ENCODE measurements at places on chromosomes 2 and 18.

DNA sequence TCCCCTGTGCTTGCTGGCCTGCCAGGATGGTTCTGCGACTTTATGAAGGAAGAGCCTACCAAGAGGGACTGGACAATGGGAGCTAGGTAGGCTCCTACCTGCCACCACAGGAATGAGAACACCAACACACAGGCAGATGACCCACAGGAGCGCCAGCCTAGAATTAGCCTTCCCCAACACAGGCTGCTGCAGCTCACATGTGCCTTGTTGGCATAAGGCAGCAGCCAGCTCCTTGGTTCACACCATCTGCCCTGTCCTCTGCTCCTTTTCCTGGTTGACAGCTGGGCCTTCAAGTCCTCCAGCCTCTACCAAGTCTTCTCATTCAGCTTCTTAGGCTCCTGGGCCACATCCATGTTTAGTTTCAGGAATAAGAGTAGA, 705.4 kb upstream of the RAB6C start:
- no peak overlapping the region for H3K4me3 ChIP-seq
- no peak overlapping the region for H3K27ac ChIP-seq
- no peak for DNase-seq
- H3K4me1 ChIP-seq = no peaks in the 10 kb centered on the region

GRCh38 chr2:219452361-219453317, 18.0 kb downstream of the SPEG start:
- peaks cover 18% of the 10 kb centered on the region for H3K4me1 ChIP-seq
- H3K27me3 ChIP-seq = no peaks in the 10 kb centered on the region
- DNase-seq = no peak
- no peak overlapping the region for H3K27ac ChIP-seq

GRCh38 chr18:57425096-57425495, 10.1 kb upstream of the ONECUT2 start:
- H3K27me3 ChIP-seq = peaks cover 8% of the 10 kb centered on the region
- no peak overlapping the region for H3K27ac ChIP-seq
- no peak for DNase-seq

DNA sequence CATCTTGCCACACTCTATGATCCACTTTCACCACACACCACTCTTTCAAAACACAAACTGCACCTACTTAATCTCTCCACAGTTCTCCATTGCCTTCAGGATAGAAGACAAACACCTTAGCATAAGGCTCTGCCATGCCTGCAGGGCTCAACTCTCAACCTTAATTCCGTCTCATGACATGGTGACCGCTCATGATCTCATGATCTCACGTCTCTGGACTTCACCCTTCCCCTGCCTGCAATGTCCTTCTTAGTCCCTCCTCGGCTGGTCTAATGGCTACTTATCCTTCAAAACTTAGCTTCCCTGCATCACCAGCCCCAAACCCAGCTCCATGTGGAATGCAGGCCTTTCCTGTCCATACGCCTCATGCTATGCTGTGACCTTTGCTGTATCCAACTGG, 85.3 kb downstream of the ACVR1 start:
- H3K4me1 ChIP-seq = peaks cover 29% of the 10 kb centered on the region
- no peaks in the 10 kb centered on the region for H3K36me3 ChIP-seq

- no peak overlapping the region for H3K27ac ChIP-seq
- H3K27me3 ChIP-seq = no peaks in the 10 kb centered on the region
- no peak for DNase-seq
- H3K4me3 ChIP-seq = no peak overlapping the region
- no peaks in the 10 kb centered on the region for H3K4me1 ChIP-seq
Measured at GRCh38 chr2:1800306-1800705, 56.0 kb upstream of the PXDN start.

DNA sequence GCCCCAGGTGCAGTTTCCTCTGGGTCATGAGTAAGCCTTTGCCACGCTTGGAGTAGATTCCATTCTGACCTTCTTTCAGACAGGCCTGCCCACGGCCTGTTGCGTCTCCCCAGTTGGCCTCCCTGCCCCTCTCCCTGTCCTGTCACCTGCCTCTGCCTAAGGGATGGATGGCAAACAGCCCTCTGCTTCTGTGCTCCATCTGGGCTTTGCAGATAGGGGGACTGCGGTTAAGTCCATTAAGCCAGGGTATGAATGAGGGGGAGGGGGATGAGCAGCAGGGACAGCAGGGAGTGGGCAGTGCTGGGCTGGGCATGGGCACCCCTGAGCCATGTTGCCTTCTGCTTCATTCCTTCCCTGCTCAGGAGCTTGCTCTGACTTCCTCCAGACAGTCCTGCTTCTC, 37.6 kb upstream of the B3GNT7 start:
- DNase-seq = no peak
- no peaks in the 10 kb centered on the region for H3K36me3 ChIP-seq
- peaks cover 10% of the 10 kb centered on the region for H3K4me1 ChIP-seq
- H3K4me3 ChIP-seq = no peak overlapping the region
- no peak overlapping the region for H3K27ac ChIP-seq

- H3K4me3 ChIP-seq = no peak overlapping the region
- DNase-seq = no peak
- no peak overlapping the region for H3K27ac ChIP-seq
- no peaks in the 10 kb centered on the region for H3K4me1 ChIP-seq
- H3K36me3 ChIP-seq = no peaks in the 10 kb centered on the region
Measured at GRCh38 chr2:147223119-147223518, 621.7 kb upstream of the ACVR2A start.

DNA sequence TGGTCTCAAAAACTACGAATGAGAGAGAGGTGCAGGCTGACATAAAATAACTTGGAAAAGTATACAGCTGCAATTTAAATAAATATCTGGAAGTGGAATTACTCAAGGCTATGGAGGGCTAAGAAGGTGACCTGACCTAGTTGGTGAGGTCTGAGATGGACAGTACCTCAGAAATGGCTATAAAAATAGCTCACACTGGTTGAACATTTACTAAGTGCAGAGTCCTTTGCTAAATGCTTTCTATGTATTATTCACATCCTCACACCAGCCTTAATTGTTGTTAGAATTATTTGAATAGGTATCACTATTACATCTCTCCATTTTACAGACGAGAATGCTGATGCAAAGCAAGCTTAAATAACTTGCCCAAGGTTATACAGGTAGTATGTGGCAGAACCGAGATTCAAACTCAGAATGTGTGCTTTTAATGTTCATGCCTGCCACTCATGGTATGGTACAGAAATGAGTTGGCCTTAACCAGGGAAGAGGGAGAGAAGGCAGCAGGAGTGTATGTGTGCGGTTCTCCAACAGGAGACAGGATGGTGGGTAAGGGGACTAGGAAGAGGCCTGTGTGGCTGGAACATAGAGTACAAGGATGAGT, 37.4 kb downstream of the MRPL44 start:
- H3K4me1 ChIP-seq = peaks cover 4% of the 10 kb centered on the region
- DNase-seq = no peak
- H3K27ac ChIP-seq = no peak overlapping the region
- no peak overlapping the region for H3K4me3 ChIP-seq
- H3K27me3 ChIP-seq = no peaks in the 10 kb centered on the region
- no peaks in the 10 kb centered on the region for H3K36me3 ChIP-seq

- H3K4me3 ChIP-seq = no peak overlapping the region
- no peaks in the 10 kb centered on the region for H3K4me1 ChIP-seq
- no peaks in the 10 kb centered on the region for H3K36me3 ChIP-seq
- DNase-seq = peak; percentile 51
- no peaks in the 10 kb centered on the region for H3K27me3 ChIP-seq
- no peak overlapping the region for H3K27ac ChIP-seq
Measured at GRCh38 chr18:80009661-80010550, 21.5 kb upstream of the TXNL4A start.

DNA sequence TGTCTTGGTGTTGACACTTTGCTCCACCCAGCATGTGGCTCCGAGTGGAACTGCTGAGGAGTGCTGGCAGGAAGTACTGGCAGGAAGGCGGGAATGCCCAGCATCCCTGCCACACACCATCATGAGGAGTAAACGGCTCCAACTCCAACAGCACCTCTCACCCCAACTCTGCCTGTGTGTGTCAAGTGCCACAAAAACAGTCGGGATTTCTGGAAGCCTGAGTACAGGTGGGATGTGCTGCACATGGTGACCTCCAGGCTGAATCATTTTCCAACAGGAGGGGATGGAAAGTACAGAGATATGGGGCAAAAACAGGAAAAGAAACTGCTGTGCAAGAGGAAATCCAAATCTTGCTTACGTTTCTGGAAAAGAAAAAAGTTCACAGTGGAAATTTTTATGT, 53.6 kb downstream of the PARD6G start:
- no peaks in the 10 kb centered on the region for H3K4me1 ChIP-seq
- no peaks in the 10 kb centered on the region for H3K27me3 ChIP-seq
- no peak overlapping the region for H3K27ac ChIP-seq
- DNase-seq = no peak

DNA sequence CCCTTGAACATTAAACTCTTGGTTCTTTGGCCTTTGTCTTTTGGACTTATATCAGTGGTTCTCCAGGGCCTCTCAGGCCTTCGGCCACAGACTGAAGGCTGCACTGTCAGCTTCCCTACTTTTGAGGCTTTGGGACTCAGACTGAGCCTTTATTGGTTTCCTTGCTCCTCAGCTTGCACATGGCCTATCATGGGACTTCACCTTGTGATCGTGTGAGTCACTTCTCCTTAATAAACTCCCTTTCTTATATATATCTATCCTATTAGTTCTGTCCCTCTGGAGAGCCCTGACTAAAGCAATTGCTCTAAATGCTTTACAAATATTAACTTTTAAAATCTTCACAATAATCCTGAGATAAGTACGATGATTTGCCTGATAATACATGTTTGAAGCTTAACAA, 353.6 kb upstream of the TRIB2 start:
- no peak overlapping the region for H3K4me3 ChIP-seq
- H3K27ac ChIP-seq = no peak overlapping the region
- no peaks in the 10 kb centered on the region for H3K27me3 ChIP-seq
- DNase-seq = no peak
- H3K36me3 ChIP-seq = no peaks in the 10 kb centered on the region
- no peaks in the 10 kb centered on the region for H3K4me1 ChIP-seq

GRCh38 chr18:41410006-41410405, 545.0 kb upstream of the PIK3C3 start:
- DNase-seq = no peak
- no peaks in the 10 kb centered on the region for H3K4me1 ChIP-seq
- no peak overlapping the region for H3K4me3 ChIP-seq
- H3K27me3 ChIP-seq = no peaks in the 10 kb centered on the region
- no peak overlapping the region for H3K27ac ChIP-seq

GRCh38 chr2:165376571-165376975, 92.9 kb upstream of the CSRNP3 start:
- H3K4me1 ChIP-seq = peaks cover 4% of the 10 kb centered on the region
- no peak for DNase-seq
- H3K4me3 ChIP-seq = no peak overlapping the region
- no peaks in the 10 kb centered on the region for H3K36me3 ChIP-seq
- H3K27ac ChIP-seq = no peak overlapping the region

DNA sequence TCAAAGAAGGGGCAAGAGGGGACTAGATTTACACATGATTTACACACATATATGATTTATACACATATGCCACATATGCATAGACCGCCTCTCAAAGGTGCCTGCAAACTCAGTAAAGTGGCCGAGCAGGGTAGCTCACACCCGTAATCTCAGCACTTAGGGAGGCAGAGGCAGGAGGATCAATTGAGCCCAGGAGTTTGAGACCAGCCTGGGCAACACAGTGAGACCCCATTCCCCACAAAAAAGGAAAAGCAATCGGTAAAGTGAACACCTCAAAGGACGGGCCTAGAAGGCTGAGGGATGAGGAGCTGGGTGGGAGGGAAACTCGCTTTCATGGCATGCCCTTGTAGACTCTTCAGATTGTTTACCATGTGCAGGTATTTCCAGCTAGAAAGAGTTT, 5.1 kb downstream of the ANKRD39 start:
- no peak overlapping the region for H3K4me3 ChIP-seq
- no peaks in the 10 kb centered on the region for H3K27me3 ChIP-seq
- peaks cover 12% of the 10 kb centered on the region for H3K4me1 ChIP-seq
- H3K27ac ChIP-seq = no peak overlapping the region
- peaks cover 5% of the 10 kb centered on the region for H3K36me3 ChIP-seq

GRCh38 chr2:73925853-73926492, 707 bp upstream of the DGUOK start:
- H3K4me3 ChIP-seq = peak overlapping the region; percentile 67
- peak; percentile 16 for DNase-seq
- H3K27ac ChIP-seq = no peak overlapping the region
- no peaks in the 10 kb centered on the region for H3K27me3 ChIP-seq
- peaks cover 32% of the 10 kb centered on the region for H3K4me1 ChIP-seq

- DNase-seq = no peak
- H3K27me3 ChIP-seq = no peaks in the 10 kb centered on the region
- H3K4me1 ChIP-seq = no peaks in the 10 kb centered on the region
- peak overlapping the region; percentile 24 for H3K27ac ChIP-seq
- no peaks in the 10 kb centered on the region for H3K36me3 ChIP-seq
Measured at GRCh38 chr2:69163109-69163508, 150.1 kb downstream of the ANTXR1 start.

DNA sequence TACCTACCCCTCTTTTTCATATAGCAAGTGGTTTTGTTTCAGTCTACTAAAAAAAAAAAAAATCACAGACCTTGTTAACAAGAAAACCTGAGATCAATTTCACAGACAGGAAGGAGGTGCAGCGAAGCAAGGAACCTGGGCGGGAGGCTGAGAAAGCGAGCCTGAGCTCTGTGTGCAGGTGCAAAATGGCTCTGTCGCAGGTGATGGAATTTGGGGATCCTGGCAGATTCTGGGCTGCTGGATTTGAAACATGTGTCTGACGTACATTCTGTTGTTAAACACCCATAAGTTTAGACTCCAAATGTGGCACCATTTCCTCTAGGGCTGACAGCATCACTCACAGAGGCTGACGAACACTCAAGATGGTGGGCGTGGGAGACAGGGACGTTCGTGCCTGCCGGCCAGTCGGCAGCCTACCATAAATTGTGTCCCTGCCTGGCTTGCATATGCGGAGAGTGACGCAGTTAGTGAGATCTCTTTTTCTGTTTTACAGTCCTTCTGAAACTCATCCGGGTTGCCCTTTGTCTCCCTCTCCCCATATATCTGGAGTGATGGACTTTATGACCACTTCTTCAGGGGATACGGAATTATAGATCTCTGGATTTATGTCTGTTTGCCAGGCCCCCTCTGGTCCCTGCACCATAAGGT, 8.8 kb upstream of the DDX1 start:
- no peak for DNase-seq
- H3K4me3 ChIP-seq = no peak overlapping the region
- no peak overlapping the region for H3K27ac ChIP-seq
- no peaks in the 10 kb centered on the region for H3K4me1 ChIP-seq
- H3K27me3 ChIP-seq = no peaks in the 10 kb centered on the region

- H3K4me3 ChIP-seq = no peak overlapping the region
- DNase-seq = no peak
- no peak overlapping the region for H3K27ac ChIP-seq
- no peaks in the 10 kb centered on the region for H3K4me1 ChIP-seq
- no peaks in the 10 kb centered on the region for H3K27me3 ChIP-seq
Measured at GRCh38 chr2:68978098-68978497, 3.7 kb downstream of the GKN1 start.

- H3K4me1 ChIP-seq = no peaks in the 10 kb centered on the region
- no peak for DNase-seq
- H3K36me3 ChIP-seq = no peaks in the 10 kb centered on the region
- H3K4me3 ChIP-seq = no peak overlapping the region
- H3K27me3 ChIP-seq = no peaks in the 10 kb centered on the region
Measured at GRCh38 chr2:10188211-10188610, 65.7 kb downstream of the RRM2 start.

GRCh38 chr2:60884800-60885199, 3.4 kb downstream of the REL start:
- H3K4me1 ChIP-seq = peaks cover 32% of the 10 kb centered on the region
- H3K36me3 ChIP-seq = no peaks in the 10 kb centered on the region

- no peak overlapping the region for H3K27ac ChIP-seq
- no peak for DNase-seq
- H3K4me3 ChIP-seq = no peak overlapping the region
- no peaks in the 10 kb centered on the region for H3K36me3 ChIP-seq
- no peaks in the 10 kb centered on the region for H3K4me1 ChIP-seq
Measured at GRCh38 chr2:212770240-212770639, 231.6 kb upstream of the ERBB4 start.
